ENCODE measurements at places on chromosomes 4 and X.

GRCh38 chr4:148515248-148515647 is 73.0 kb upstream of the NR3C2 start:
- no peak for DNase-seq

DNA sequence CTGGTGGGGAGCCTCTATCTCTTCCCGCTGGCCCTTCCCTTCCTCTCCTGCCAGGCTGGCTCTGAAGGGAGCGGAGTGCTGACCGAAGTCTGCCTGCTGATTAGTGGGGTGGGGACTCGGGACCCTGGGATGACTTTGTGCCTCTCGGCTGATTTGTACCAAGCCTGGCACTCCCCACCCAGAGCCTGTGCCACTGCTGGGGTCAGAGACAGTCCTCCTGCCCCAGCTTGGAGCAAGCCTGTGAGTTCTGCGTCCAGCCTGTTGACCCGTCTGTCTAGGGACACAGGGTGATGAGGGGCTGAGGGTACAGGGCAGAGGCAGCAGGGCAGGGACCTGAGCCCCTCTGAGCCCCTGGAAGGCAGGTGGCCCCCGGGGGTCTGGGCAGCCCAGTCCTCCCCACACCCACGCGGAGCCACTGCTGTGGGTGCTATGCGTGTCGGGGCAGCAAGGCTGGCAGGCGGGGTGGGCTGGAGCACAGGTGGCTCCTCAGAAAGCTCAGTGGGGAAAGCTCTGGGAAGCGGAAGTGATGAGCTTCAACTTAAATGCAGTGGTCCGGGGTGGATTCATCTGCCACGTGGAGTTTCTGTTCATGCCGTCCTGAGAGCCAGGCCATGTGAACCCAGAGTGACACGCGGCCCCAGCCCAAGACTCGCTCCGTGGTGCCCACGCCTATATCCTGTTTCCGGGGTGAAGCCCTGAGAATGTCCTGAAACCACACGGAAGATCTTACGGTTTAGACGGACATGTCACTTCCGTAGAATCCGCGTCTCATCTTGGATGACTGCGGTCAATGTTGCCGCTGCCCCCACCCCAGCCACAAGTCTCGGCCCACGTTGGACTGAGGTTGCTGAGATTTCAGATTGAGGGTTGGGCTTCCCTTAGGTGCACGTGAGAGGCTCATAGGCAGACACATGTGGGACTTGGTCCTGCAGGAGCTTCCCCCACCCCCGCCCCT is 21.1 kb upstream of the UVSSA start:
- no peak for DNase-seq

GRCh38 chrX:39633293-39633692 is 464.5 kb downstream of the BCOR start:
- no peak for DNase-seq

DNA sequence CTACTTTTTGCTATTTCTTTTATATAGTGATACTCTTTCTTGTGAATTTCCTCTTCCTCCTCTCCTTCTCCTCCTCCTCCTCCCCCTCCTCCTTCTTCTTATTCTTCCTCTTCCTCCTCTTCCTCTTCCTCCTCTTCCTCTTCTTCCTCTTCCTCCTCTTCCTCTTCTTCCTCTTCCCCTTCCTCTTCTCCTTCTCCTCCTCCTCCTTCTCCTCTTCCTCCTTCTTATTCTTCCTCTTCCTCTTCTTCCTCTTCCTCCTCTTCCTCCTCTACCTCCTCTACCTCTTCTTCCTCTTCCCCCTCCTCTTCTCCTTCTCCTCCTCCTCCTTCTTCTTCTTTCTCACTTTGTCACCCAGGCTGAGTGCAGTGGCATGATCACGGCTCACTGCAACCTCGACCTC is 36.3 kb upstream of the RBMX start:
- DNase-seq = no peak

- no peak for DNase-seq
These were observed 2.7 kb downstream of the REST start for GRCh38 chr4:56910172-56910967.

DNA sequence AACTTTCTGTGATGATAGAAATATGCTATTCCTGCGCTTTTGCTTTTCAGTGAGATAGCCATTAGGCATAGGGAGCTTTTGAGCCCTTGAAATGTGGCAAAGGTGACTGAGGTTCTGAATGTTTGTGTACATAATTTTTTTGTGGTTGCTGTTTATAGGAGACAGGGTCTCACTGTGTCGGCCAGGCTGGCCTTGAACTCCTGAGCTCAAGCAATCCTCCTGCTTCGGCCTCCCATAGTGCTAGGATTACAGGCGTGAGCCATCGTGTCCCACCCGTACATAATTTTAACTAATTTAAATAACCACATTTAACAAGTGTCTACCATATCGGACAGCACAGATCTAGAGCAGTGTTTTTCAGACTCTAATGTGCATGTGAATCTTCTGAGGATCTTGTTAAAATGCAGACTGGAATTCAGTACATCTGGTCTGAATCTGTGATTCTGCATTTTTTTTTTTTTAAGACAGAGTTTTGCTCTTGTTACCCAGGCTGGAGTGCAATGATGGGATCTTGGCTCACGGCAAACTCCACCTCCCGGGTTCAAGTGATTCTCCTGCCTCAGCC is 45.3 kb downstream of the CASP6 start:
- DNase-seq = no peak

DNA sequence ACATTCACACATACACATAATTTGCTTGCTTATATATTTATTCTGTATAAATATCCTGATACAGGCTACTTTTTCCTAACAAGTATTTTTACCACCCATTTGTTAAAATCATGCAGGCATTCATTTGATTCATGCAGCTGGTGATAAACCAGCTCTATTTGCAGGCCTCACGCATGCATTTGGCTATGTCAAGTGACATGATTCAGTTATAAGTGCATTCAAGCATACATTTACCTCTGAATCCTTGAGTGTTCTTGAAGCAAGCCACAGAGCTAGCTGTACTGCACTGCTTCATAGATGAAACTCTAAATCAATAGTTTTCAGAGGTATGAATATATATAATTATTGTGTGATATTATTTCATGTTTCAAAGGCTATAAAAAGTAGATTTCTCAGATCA is 544.0 kb upstream of the AGA start:
- DNase-seq = no peak

- no peak for DNase-seq
These were observed 133.6 kb downstream of the CPE start for GRCh38 chr4:165512424-165512823.

GRCh38 chr4:77432717-77433417 is 172.8 kb upstream of the CXCL13 start:
- no peak for DNase-seq

GRCh38 chr4:183544109-183544508 is 39.3 kb downstream of the ING2 start:
- no peak for DNase-seq

GRCh38 chr4:13584481-13584880 is 40.2 kb upstream of the NKX3-2 start:
- no peak for DNase-seq

- no peak for DNase-seq
These were observed 1299.9 kb downstream of the C4orf33 start for GRCh38 chr4:130395871-130396270.

- DNase-seq = no peak
These were observed 757.0 kb downstream of the TRAM1L1 start for GRCh38 chr4:116328261-116328860.

DNA sequence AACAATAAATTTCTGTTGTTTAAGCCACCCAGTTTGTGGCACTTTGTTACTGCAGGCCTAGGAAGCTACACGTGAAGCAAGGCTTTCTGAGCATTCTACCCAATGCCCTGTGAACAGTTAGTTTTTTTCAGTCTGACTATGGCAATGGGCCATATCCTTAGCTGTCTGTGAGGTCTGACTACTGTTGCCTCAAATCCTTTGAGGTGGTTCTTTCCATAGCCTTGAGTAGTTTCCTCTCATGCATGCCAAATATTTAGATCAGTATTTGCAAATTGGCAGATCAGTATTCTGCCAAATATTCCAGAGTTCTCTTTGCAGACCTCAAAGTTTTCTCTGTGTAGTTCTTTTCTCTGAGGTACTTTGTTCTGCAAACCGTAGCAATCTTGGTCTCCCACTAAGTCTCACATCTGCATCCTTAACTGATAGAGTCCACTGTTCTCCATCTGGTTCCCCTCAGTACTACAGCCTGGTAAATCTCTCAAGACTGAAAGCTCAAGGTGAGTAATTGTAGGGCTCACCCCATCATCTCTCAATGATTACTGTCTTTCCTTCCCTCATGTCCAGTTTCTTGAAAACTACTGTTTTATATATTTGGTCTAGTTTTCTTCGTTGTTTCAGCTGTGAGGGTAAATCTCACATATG is 984.9 kb upstream of the INTU start:
- DNase-seq = no peak

- no peak for DNase-seq
These were observed 7.1 kb upstream of the TMEM35A start for GRCh38 chrX:101071582-101071981.

GRCh38 chrX:37685381-37686359 is at the start of gene XK:
TSS of gene XK (plus strand) at chrX:37685791. CDS start at chrX:37685962, 171 bp downstream.
- peak; percentile 5 for DNase-seq

DNA sequence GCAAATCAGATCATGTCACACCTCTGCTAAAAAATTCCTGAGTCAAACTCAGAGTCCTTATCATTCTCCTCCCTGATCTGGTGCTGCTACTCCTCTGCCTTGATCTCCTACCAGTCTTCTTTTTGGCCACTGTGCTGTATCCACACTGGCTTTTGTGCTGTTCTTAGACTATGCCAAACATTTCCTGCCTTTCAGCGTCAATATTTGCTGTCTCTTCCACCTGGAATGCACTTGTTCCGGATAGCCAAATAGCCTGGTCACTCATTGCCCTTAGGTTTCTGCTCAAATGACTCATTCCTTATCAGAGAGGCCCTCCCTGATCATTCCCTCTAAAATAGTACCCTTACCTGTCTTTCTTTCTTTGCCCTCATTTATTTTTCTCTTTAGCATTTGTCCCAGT is 24.4 kb upstream of the RP2 start:
- no peak for DNase-seq

GRCh38 chrX:147875866-147876596 is 35.7 kb upstream of the FMR1 start:
- DNase-seq = no peak

DNA sequence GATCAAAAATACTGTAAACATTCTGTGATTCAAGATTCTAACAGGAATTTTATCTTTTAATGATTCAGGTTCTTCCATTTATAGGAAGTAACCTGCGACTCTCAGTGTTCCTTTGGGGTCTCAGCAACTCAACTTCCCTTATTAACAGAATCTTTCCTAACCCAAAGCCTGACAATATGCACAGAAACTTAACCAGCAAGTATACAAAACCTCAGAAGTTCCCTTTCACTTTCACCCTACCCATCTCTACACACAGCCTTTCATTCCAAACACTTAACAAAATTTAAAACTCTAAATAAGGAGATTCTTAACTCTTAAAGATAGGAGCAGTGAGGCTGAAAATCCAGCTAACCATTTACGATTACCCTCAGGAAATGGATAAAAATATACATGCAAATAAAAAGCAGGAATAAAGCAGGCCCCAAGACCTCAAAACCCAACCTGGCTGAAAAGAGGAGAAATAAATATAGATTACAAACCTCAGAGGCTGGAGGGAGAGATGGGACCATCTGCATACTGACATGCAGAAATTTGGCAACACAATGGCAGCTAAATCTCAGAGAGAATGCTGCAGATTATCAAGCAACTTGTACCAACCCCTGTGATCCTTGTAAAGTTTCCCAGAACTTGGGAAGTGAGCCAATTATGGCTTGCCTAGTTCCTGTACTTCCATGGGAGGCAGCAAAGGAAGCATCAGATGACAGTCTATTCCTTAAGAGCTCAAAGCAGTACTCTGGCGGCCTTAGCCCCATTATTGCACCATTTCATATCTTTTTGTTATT is 101.0 kb downstream of the ATP11C start:
- no peak for DNase-seq

- no peak for DNase-seq
These were observed 104.6 kb upstream of the BMPR1B start for GRCh38 chr4:94653095-94653649.

DNA sequence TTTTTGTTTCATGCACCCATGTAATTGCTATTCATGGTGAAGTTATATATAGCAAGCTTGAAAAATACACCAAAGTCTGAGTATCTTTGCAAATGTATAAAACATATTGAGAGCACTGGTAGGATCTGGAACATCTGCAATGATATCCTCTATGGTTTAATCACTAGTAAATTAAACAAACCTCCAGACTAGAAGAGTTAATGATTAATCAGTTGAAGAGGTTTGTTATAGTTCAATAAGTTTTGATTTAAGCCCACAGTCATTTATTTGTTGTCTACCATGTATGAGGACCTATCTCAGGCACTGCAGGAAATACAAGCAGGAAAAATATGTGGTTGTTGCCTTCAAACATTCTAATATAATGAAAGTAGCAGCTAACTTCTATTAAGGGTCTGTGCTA is 16.5 kb downstream of the CYBB start:
- no peak for DNase-seq

DNA sequence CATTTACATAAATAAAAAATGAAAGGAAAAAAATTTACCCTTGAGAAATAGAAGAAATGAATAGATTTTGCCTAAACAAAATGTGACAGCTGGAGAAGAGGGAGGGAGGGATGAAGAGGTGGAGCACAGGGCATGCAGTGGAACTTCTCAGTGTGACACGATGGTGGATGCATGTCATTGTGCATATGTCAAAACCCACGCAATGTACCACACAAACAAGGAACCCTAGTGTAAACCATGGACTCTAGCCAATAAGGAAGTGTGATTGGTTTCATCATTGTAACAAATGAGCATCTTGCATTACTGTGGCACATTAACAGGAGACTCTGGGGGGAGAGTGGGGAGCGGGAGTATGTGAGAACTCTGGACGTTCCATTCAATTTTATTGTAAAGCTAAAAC is 58.6 kb downstream of the GATB start:
- no peak for DNase-seq

DNA sequence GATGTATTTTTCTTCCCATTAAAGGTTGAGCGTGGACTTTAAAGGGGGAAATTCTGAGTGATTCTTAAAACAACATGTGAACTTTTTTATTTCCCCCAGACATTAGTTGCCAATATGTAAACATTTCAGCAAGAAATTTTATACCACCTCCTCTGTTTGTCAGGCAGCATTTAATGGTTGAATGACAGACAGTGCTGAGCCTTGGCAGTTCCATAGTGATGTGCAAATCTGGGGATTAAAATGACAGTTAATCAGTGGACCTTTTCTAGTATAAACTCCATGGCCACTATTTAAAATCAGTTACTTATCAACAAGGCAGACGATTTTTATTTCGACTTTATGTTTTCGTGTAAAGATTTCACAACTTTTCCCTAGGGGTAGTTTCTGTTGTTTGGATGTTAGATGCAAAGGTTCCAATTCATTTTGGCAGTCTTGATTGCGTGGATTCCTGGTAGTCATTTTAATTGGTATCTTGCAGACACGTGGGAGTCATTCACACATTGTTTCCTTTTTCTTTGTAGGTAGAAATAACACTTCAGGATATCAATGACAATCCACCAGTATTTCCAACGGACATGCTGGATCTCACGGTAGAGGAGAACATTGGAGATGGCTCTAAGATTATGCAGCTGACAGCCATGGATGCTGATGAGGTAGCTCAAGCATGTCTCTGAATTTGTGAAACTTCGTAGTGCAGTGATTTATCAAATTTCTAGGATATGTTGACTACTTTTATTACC is 83.7 kb downstream of the FAT4 start:
- no peak for DNase-seq

GRCh38 chr4:176844448-176844847 is 51.7 kb upstream of the VEGFC start:
- DNase-seq = no peak

- DNase-seq = no peak
These were observed 211.0 kb downstream of the CAMK2D start for GRCh38 chr4:113550510-113550909.

All from central memory CD4-positive, alpha-beta T cell (primary cell).